ENCODE measurements at places on chromosomes 1 and 21. TPM values are rescaled to one million over a fixed set of nuclear protein-coding genes. Genes with fewer than 3 reads are reported as not detected.

Gene TP73
- total RNA-seq = not detected

DNA sequence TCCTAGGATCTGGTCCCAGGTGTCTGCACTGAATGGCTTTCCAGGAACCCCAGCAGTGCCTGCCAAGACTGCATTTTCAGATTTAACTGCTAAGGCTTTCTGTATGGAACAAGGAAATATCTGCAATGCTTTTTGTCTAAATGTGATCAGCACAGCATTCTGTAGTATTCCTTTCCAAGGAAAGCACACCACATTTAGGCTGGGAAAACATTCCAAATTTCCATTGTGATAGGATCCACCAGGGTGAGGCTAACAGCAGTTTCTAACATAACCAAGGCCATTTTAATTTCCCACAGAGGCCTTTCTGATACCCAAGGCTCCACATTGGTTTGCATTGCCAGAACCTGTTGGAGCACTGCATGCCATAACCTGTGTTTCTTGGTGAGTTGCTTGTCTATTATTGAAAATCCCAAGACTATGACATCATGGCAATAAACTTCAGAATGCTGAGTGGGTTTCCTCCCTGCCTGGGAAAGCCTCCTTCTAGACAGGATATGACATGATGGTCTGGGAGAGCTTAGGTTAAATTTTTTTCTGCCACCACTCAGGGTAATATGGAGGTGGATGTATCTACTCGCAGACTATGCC lies 23.3 kb upstream of the PTGFRN start:
- DNase-seq = peak; percentile 78

- DNase-seq = peak; percentile 68
Observed at GRCh38 chr1:212229654-212230053, 55.6 kb upstream of the PPP2R5A start.

DNA sequence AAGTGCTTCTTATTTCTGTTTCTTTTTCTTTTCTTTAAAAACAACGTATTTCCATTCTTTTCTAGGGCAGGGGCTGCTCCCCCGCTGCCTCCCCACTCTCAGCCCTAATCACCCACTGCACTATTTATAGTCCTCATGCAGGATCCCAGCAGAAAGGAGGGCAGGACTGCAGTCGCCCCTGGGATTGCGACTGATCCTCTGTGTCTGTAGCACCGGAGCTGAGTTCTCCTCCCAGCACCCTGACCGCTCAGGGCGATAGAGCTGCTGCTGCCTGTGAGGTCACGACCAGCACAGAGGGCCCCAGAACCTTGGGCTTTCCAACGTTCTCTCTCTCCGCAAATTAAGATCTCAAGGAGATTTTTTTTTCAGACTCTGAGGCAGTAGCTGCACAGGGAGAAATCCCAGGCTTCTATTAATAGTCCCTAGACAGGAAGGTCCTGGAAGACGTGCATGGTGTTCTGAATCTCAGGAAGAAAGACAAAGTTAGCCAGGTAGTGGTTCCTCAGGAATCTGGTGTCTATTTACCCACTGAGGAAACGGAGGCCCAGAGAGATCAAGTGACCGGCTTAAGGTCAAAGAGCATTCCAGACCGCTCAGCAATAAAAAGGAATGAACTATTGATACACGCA lies 46.8 kb downstream of the PRAMEF20 start:
- peak; percentile 12 for DNase-seq

DNA sequence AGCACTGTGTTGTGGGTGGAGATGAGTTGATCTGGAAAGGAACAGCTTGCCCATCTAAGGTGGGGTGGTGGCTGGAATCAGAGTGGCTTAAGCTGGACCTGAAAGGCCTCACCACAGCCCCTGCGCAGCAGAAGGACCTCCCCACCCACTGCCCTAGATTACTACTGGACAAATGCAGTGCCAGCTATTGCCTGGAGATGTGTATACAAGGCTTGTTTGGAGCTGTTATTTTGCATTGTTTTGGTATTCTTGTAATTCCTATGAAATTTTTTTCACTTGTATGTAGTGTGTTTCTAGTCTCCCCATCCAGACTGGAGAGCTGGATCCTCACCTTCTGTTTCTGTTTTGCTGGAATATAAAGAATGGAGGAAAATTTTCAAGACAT lies 1.3 kb upstream of the SLC30A1 start:
- peak; percentile 18 for DNase-seq

Gene IFI16
- 24.8 TPM for total RNA-seq

- DNase-seq = no peak
Observed at GRCh38 chr1:198424441-198424840, 116.0 kb downstream of the ATP6V1G3 start.

Gene AXDND1
- 7.5 TPM for total RNA-seq

GRCh38 chr1:229888157-229888556 lies 178.9 kb upstream of the GALNT2 start:
- no peak for DNase-seq

Gene FCRL5
- 5.8 TPM for total RNA-seq

- DNase-seq = no peak
Observed at GRCh38 chr1:64911326-64911725, 55.0 kb downstream of the JAK1 start.

Gene BATF3
- total RNA-seq = 44.8 TPM

Gene UBXN10
- 0.48 TPM for total RNA-seq

GRCh38 chr21:33685613-33686197 lies 43.4 kb downstream of the ITSN1 start:
- DNase-seq = no peak

Gene NTNG1
- total RNA-seq = 2.2 TPM

Gene ZMYND12
- not detected for total RNA-seq

DNA sequence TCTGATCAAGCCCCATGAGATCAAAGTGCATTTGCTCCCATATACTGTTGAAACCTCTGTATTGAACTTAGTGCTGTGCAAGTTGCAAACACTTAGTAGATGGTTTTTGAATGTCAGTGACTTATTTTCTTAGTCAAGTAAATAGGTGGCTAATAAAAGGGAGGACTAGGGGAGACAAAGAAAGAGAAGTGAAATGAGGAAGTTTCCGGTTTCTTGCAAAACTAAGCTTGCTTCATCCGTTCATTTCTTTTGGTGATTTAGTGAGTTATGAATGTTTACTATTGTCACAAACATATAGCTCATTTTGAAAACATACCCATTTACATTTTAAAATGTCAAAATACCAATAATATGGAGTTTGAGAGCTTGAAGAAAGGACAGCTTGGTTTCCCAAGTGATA lies 23.0 kb downstream of the ADAMTS5 start:
- no peak for DNase-seq

- DNase-seq = no peak
Observed at GRCh38 chr1:201490708-201491131, 16.2 kb downstream of the CSRP1 start.

Gene SLC35E2B
- total RNA-seq = 34.7 TPM

Gene CD1B
- 1.2 TPM for total RNA-seq

DNA sequence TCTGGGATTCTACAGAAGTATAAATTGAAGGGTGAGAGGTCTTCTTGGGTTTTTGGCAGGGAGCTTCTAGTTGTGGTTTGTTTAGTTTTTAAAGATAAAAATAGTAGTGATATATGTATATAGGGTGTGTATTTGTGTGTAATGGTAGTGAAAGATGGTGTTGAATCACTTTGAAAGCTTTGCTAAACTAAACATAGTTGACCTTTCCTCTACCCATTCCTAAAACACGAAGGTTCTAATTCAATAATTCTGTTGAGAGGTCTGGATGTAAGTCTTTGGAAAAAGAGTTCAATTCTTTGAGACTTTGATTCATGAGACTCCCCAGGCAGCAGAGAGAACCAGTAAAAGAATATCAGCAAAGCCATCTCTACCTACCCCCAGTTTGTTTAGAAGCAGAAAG lies 247.9 kb upstream of the DUSP10 start:
- DNase-seq = no peak

- no peak for DNase-seq
Observed at GRCh38 chr1:9792156-9793042, 31.4 kb downstream of the CLSTN1 start.

- DNase-seq = no peak
Observed at GRCh38 chr1:26844424-26845196, 18.1 kb downstream of the ZDHHC18 start.

- no peak for DNase-seq
Observed at GRCh38 chr1:147505568-147505967, 35.7 kb upstream of the BCL9 start.

DNA sequence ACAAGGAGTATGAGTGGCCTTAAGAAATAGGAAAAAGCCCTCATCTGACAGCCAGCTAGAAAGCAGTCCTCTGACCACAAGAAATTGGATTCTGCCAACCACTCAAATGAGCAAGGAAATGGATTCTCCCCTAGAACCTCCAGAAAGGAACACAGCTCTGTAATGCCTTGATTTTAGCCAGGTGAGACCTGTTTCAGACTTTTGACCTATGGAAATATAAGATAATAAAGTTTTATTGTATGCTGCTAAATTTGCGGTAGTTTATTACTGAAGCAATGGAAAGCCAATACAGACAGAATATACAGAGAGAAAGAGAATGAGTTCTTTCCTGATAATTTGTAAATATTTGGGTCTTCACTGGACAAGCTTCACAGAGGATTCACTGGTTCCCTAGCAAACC lies 28.8 kb upstream of the SELE start:
- DNase-seq = no peak

Gene HES4
- total RNA-seq = 40.2 TPM

- DNase-seq = no peak
Observed at GRCh38 chr1:5692664-5693063, 299.6 kb downstream of the NPHP4 start.

DNA sequence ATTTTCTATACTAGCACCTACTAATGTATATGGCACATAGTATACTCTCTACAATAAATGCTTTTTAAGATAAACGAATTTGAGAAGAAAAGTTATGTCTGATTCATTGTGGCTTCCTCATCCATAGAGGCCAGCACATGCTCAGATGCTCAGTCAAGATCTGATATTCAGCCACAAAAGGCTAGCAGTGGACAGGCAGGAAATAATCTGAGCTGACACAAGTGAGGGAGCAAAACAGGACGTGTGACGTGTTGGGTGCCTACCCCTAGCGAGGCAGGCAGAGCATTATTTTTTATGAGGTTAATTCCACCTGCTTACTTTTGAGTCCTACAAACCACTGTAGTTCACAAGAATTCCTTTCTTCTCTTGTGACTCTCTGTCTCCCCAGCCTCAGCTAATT lies 550.9 kb downstream of the SMYD3 start:
- no peak for DNase-seq

GRCh38 chr1:17545356-17545755 lies 5.9 kb downstream of the ARHGEF10L start:
- peak; percentile 22 for DNase-seq
